ENCODE measurements at places on chromosomes 5 and 9.
A peak's percentile ranks its signal among the peaks of the same experiment; 100 is the strongest.

- no peak for DNase-seq
These were observed 131.1 kb downstream of the WDR41 start for GRCh38 chr5:77360973-77361372.

DNA sequence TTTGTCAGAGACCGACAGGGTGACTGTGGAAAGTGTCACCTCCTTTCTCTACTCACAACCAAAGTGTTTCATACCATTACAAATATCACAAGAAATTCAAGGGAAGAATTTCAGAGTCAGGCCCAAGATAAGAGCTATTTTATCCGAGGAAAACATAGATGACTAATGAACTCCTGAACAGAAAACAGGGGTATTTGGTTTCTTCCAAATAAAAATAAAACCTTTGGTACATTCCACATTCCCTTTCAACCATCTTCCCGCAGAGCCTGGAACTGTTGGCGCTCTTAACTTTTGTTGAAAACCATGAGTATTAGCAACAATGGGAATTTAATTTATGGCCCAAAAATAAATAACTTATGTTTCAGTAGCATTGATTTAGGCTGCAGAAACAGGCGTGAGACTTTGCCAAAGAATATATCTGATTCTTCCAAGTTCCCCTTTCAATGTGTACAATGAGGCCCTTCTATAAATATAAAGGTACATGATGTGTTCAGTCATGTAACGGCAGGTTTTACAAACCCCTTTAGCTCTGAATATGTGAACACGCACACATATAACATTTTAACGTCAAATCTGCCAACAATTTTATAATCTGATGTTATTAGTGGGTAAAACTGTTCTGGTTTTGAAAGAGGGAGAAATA is 69.5 kb downstream of the RETREG1 start:
- DNase-seq = no peak

DNA sequence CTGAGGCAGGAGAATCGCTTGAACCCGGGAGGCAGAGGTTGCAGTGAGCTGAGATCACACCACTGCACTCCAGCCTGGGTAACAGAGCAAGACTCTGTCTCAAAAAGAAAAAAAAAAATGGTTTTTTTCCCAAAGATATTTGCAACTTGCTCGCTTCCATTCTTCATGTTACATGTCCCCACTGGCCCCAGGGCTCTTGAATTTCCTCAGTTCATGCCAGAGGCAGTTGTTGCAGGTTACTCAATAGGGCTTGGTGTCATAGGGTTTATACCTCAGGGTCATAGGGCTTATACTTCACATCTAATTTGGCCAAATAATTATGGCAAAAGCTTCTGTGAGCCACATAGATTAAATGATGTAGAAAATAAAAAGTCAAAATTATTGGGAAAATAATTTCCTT is 44.1 kb upstream of the KCNV2 start:
- no peak for DNase-seq

GRCh38 chr9:95468791-95469190 is 48.0 kb downstream of the PTCH1 start:
- no peak for DNase-seq

DNA sequence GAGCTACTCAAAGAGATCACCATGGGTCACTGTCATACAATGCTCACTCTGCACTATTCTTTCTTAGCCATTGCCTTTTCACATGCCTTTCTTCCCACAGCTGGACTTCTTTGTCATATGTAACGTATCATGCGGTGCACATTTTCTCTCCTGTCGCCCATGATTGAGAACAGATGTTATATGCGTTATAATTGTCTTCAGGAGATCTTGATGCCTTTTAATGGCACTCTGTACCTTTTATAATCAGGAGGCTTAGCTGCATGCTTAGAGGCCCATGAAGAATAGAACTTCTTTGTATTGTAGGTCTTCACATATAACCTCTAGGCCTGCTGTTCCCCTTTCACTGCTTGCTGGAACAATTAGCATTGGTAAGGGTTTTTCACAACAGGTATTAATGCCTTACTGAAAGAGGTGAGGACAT is 436.1 kb downstream of the CDH10 start:
- DNase-seq = no peak

DNA sequence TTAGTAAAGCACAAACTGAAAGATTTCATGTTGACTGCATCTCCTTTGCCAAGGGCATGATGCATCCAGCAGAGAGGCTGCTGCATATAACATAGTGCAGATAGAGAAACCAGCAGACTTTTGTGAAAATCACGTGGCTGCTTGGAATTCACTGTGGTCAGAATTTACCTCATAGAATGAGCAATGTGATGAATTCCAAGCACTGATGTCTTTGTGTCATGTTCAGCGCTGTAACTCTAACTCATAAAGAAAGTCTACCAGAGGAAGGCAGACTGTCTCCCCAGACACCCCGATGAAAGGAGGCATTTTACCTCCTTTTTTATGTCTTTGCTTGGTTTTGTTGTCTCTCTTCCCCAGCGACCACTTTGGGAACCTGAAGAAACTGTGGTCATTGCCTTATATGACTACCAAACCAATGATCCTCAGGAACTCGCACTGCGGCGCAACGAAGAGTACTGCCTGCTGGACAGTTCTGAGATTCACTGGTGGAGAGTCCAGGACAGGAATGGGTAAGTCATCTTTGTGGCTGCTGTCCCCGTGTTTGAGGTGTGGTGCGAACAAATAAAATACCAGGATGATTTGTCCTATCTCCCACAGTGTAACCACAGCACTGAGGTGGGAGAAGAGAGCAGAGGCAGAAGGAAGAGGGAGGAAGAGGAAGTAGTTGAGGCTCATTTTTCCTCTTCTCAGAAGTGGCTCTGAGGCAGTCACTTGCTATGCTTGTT is 42.0 kb downstream of the ITK start:
- peak; percentile 82 for DNase-seq

DNA sequence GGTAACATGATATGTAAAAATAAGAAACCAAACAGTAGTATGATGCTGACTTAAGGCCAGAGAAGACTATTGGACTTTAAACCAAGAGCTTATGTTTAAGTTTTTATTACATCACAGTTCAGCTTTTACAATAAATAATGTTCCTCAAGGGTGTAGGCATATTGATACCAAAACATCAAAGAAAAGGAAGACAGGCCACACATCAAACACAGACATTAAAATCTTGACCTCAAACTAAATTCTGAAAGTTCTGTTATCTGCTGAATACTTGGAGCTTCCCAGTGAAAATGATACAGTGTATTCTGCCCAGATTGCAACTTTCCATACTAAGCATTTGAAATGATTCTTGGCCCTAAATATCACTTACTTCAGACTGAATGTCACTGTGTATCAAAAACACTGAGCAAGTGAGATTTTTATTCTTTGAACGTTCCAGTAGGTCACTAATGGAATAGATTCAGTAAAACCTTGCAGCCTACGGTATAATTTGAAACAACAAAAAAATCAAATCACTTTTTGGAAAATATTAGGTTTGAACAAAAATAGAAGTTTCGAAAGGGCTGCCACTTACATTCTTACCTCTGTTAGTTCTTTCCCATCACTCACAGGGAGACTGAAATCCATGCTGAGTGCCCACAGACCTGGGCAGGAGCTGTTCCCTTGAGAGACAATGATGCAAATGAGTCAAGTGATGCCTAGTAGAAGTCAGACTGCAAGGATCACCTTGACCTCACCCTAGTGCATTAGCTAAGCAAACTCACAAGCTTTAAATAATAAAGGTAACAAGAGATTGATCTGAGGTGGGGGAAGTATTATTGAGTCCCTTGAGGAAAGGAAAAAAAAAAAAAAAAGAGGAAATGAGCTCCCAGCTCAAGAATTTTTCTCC is 2.5 kb downstream of the LPAR1 start:
- no peak for DNase-seq

GRCh38 chr9:110755179-110755578 is 86.6 kb downstream of the MUSK start:
- DNase-seq = no peak

GRCh38 chr9:89461265-89461664 is 36.6 kb downstream of the SEMA4D start:
- DNase-seq = peak; percentile 68

GRCh38 chr5:145246961-145247744 is 588.0 kb downstream of the PRELID2 start:
- DNase-seq = no peak

DNA sequence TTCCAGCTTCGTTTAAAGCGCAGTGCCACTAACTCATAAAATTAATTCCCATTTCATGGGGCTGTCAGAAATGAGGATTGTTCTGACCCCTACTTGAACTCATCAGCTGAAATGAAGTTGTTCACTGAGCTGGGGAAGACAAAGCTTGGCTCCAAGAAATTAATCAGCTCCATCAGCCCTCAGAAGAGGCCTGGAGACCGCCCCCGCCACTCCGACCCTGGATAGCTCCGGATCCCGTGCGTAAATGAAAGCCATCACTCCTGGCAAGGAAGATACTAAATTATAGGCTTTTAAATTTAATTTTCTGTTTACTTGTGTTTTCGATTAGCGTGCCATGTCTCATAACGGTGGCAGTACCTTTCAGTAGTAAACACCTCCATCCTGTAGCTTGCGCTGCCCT is 142.8 kb upstream of the IRX2 start:
- DNase-seq = no peak

DNA sequence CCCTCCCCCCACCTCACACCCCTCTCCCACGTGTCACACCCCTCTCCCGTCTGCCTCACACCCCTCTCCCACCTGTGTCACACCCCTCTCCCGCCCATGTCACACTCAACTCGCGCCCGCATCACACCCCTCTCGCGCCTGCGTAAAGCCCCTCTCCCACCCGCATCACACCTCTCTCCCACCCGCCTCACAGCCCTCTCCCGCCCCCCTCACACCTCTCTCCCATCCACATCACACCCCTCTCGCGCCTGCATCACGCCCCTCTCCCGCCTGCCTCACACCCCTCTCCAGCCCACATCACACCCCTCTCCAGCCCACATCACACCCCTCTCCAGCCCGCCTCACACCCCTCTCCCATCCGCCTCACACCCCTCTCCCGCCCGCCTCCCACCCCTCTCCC is 173.5 kb upstream of the FOXD4L5 start:
- DNase-seq = no peak

DNA sequence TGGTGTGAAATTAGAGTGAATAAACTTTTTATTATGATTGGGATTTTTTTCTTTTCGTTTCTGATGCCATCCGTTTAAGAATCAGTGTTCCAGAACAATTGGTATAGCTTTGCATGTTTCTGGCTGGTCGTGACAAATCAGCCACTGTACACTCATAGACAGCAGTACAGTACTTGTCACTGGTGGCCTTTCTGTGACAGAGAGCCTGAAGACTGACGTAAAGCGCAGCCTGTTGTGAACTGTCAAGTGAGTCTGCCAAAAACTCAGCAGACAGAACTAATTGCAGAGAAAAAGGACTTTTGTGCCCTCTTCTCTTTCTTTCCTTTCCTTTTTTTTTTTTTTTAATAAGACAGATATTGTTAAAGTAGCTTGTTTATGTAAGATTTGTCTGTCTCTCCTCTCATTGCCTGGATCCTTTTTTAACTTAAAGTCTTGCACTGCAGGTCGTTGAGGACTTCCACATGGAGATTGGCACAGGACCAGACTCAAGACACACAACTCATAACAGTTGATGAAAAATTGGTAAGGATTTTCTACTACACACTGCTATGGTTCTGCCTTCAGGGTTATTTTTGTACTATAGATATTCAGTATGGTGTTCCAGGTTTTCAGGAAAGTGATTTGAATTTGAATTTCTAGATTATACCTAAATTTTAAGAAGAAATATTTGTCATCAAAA is 42.7 kb downstream of the NDUFS4 start:
- no peak for DNase-seq

GRCh38 chr5:5883146-5883545 is 460.7 kb downstream of the ICE1 start:
- DNase-seq = no peak

DNA sequence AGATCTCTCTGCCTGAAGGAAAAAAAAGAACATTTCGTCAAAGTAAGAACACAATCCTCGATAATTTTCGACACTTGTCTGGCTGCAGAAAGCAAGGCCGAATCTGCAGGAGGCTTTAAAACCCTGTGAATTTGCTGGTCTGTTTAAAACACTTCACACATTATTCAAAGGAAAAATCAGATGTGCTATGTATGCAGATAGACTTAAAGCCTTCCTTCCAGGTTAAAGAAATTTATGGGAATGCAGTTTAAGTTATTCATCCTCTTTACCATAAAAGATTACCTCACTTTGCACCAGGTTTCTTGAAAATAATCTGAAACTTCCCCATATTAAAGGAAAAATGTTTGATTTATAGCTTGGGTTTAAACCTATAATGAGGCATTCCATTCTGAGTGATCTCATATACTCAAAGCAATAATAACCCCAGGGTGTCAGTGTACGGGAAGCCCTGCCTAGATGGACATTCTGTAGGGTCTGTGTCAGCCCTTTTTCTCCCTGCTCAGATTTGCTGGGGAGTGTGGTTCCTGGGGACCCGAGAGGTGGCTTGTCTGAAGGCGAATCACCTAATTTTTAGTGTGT is 323.5 kb upstream of the SLC24A2 start:
- no peak for DNase-seq

DNA sequence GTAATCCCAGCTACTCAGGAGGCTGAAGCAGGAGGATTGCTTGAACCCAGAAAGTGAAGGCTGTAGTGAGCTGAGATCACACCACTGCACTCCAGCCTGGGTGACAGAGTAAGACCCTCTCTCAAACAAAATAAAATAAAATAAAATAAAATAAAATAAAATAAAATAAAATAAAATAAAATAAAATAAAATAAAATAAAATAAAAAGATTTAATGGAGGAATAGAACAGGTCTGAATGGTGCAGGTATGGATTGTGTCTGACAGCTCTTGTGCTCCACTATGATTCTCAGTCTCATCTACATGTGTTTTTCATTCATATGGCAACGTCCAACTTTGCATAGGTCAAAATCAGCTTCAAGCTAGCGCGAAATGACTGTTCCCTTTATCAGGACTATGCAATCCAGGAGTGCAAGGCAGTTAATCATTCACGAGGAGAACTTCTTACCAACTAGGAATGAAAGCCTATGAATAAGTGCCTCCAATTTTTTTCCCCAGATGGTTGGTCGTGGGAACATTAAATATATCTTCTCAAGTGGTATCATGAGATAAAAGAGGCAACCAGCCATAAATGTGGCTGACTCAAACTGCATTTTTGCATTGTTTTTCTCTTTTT is 1392.3 kb upstream of the CDH9 start:
- DNase-seq = no peak

GRCh38 chr5:97495301-97495700 is 312.3 kb upstream of the RIOK2 start:
- no peak for DNase-seq

GRCh38 chr5:76675364-76675763 is 40.6 kb upstream of the F2R start:
- no peak for DNase-seq

GRCh38 chr5:10655972-10656830 is 92.3 kb downstream of the ANKRD33B start:
- no peak for DNase-seq

DNA sequence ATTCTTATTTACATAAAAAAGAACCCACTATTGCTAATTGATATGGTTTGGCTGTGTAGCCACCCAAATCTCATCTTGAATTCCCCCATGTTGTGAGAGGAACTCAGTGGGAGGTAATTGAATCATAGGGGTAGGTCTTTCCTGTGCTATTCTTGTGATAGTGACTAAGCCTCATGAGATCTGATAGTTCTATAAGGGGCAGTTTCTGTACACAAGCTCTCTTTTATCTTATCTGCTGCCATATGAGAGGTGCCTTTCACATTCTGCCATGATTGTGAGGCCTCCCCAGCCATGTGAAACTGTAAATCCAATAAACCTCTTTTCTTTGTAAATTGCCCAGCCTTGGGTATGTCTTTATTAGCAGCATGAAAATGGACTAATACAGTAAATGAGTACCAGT is 58.2 kb upstream of the PRR16 start:
- DNase-seq = no peak
